ENCODE measurements at places on chromosomes 7 and 10.

DNA sequence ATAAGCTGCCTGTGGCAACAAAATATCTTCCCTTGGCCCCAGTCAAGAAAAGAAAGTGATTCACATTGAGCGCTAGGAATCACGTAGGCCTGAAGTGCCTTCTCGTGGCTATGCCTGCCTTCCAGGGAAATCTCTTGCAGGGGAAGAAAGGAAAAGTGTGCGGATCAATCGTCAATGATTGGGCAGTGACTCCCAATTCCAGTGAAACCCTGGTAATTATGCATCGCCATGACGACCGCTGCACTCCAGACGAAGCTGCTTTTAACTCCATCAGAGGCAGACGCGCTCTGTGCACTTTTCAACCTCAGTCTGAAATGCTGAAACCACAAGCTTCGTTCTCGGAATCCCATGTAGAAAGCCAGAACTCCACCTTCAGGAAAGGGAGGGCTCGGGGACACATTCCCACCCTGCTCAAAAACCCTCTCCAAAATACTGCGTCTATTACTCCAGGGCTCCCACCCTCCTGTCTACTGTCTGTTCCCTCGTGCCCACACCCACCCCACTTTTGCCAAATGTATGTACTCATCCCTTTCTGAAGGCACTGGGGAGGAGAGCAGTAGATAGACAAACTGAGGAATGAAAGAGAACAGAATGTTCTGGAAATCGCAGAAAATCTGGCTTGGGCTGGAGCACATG, 24.2 kb upstream of the PRKAG2 start:
- no peak for DNase-seq

- DNase-seq, result peak; percentile 59
Observed at GRCh38 chr7:39428221-39428620, 138.0 kb upstream of the YAE1 start.

- DNase-seq, result peak; percentile 17
Observed at GRCh38 chr7:95690367-95690947, 81.9 kb upstream of the DYNC1I1 start.

GRCh38 chr10:61554925-61555324, 101.7 kb upstream of the TMEM26 start:
- no peak for DNase-seq

GRCh38 chr7:41708581-41709358, 5.9 kb upstream of the INHBA start:
- DNase-seq, result no peak

- DNase-seq, result no peak
Observed at GRCh38 chr10:88077977-88078376, 214.6 kb downstream of the PTEN start.

GRCh38 chr7:124060528-124060927, 27.7 kb upstream of the TMEM229A start:
- no peak for DNase-seq

DNA sequence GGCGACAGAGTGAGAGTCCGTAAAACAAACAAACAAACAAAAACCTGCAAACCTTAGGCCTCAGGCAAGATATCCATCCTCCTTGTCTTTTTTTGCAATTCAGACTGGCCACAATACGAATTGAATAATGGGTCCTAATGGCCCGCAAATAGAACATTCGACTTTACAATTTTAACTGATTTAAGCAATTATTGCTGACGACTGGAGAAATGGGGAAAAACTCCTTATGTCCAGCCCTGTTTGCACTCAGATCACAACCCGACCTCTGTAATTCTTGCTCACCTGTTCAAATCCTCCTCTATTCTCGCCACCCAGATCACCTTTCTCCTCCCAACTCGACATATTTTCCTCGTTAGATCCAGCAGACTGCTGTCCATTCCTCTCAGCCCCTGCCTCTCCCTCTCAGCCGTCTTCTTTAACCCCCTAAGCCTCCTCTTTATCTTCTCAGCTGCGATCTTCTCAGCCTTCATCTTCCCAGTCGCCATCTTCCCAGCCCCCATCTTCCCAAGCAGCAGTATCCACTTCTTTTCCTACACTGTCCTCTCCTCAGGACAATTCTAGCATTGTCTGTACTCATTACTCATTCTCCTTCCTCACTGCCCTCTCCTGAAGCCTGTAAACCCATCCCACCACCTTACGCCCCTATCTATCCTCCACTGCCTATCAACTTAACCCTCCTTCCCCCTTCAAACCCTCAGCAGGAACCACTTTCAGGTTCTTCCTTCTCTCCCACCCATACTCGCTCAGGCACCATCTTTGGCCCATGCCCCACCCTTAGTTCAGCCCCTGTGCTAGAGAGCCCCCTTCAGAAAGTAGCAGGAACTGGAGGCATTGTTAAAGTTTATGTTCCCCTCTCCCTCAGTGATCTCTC, 61.8 kb downstream of the LRRC17 start:
- DNase-seq, result no peak

- no peak for DNase-seq
Observed at GRCh38 chr10:89346405-89347254, 18.8 kb downstream of the IFIT3 start.

DNA sequence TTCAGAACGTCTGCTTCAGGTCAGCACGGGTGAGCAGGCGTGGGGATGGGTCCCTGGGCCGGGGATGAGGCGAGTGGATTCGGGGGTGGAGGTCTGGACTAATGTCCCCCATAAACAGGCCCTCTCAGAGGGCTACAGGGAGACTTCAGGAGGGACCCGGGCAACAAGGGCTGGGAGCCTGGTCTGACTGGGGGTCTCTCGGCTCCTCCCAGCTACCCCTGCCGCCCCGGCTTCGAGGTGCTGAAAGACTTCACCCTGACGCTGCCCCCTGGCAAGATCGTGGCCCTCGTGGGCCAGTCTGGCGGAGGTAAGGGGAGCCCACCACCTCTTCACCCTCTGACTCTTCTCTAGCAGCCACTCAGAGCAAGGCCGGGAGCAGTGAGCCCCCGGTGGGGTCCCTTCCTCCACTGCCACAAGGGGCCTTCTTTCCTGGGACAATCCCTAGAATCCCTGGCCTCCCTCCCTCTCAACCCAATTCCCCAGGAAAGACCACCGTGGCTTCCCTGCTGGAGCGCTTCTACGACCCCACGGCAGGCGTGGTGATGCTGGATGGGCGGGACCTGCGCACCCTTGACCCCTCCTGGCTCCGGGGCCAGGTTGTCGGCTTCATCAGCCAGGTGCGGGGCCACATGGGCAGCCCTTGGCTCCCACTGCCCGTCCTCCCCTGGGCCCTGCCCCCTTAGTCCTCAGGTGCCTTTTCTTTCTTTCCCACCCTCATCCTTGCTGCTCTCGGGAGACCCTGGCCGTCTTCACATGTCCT, 7.5 kb upstream of the ASIC3 start:
- DNase-seq, result no peak

Measured in fibroblast of skin of left quadriceps (primary cell).